ENCODE measurements at places on chromosomes 2 and 18.

DNA sequence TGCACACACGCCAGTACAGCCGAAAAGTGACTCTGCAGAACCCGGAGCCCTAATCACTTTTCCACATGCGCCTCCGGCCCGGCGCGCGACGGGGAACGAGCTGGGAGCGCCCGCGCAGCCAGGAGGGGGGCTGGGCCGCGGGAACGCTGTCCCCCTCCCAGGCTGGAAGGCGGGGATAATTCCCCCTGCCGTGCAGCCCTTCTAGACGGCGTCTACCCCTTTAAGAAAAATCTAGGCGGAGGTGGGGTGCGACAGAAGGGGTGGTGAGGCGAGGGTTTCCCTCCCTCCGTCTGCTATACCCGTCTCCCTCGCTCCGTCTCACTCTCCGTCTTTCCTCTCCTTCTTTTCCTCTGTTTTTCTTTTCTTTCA, 2.4 kb downstream of the CYP26B1 start:
- no peak for DNase-seq

- DNase-seq: no peak
Observed at GRCh38 chr2:61165946-61166345, 4.0 kb downstream of the C2orf74 start.

GRCh38 chr2:122692400-122693083, 937.1 kb downstream of the TSN start:
- no peak for DNase-seq

DNA sequence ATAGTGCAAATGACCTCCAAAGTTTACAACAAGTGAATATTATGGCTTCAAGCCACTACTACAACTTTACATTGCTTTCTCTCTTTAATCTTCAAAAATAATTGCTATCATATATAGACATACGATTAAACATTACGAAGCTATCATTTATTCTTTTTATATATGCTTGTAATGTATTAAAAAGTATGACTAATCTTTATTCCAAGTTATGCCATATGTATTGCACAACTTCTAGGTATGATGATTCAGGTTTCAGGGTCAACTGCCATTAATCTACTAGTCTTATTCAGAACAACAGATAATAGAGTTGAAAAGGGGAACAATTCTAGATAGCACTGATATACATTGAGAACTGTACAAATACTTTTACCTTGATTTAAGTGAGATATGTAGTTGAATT, 506.2 kb upstream of the TMEFF2 start:
- DNase-seq: no peak

DNA sequence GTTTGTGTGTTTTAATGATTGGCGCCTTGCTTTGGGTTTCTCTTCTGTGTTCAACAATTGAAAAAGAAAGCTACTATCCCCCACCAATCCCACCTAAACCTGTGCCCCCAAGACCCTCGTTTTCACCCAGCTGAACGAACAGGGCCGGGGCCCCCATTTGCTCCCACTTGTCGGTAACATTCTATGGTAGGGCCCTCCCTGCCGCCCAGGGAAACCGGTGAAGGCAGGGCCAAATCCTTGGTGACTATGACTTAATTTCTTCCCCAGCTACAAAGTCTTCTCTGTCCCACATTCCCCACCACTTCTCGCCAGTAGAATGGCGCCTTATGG, 598 bp upstream of the SNRNP200 start:
- no peak for DNase-seq

GRCh38 chr2:48578313-48578712, 39.3 kb upstream of the GTF2A1L start:
- DNase-seq: no peak

DNA sequence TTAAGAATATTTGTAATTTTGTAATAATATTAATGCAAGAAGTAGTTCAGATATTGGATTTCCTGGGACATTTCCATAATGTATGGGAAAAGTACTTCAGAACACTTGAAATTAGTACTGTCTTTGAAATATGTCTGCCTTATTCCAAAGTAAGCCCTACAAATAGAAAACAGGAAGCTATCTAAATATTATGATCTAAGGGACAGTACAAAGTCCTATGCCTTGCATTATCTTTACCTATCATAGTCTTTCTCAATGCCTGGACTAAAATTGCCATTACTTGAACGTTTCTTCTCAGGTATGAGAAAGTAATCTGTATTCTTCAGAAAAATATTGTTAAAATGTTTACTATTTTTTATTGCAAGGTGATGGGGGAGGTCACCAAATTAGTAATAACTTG, 113.0 kb downstream of the PPP1R1C start:
- no peak for DNase-seq

- no peak for DNase-seq
Observed at GRCh38 chr2:45669032-45669486, 17.6 kb downstream of the PRKCE start.

- no peak for DNase-seq
Observed at GRCh38 chr18:23584019-23584983, 2.0 kb downstream of the NPC1 start.

GRCh38 chr2:214934006-214934405, 124.5 kb upstream of the BARD1 start:
- no peak for DNase-seq

DNA sequence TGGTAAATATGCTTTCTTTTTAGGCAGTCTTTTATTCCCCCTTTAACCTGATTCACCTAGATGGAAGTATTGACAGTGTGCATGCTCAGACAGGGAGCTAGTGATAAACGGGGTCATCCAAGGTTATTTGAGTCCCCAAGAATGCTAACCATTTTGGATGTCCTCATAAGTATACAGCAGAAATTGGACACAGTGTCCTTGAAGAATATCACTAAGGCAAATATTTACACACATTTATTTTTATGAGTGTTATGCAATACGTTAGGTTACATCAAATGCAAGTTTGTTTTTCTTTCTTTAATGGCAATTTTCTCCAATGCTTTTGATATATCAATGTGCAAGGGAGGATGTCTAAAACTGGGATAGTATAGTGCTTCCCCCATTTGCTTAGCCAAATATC, 23.6 kb downstream of the CNTNAP5 start:
- DNase-seq: no peak

- no peak for DNase-seq
Observed at GRCh38 chr18:49344096-49344495, 116.3 kb downstream of the DYM start.

All from stimulated activated CD8-positive, alpha-beta memory T cell treated with anti-CD3 and anti-CD28 coated beads, Interleukin-7, amount 100 ng/mL, for 1 hour (primary cell).